Cerebellar nuclear complex (tissue), 1 donor: ENCODE measurements at places on chromosomes 3 and 15.

DNA sequence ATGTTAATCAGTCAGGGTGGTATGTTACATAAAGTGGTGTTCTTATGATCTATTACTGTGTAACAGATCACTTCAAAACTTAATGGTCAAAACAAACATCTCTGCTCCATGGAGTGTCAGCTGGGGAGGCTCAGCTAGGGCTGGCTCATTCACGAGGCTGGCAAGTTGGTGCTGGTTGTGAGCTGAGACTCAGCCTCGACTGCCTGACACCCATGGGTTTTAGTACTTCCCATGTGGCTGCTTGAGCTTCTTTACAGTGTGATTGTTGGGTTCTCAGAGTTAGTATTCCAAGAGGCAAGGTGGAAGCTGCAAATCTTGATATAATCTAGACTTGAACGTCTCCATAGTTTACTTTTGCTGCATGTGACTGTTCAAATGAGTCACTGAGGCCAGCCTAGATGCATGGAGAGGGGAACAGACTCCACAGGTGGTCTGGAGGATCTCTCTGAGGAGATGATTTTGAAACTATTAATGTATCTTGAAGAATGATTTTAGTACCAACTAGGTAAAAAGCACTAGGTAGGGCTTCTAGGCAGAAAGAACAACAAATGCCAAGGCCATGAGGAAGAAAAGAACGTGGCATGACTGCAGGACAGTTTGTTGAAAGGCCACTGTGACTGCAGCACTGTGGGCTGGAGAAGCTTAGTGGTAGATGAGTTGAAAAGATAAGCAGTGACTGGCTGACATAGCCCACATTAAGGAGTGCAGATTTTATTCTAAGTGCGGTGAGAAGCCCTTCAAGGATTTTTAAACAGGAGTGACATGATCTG is 281.1 kb upstream of the PROK2 start:
- DNase-seq, result no peak

GRCh38 chr15:94370936-94371285 is 139.6 kb downstream of the MCTP2 start:
- no peak for DNase-seq

- no peak for DNase-seq
These were observed 94.1 kb upstream of the TP63 start for GRCh38 chr3:189537135-189537534.

DNA sequence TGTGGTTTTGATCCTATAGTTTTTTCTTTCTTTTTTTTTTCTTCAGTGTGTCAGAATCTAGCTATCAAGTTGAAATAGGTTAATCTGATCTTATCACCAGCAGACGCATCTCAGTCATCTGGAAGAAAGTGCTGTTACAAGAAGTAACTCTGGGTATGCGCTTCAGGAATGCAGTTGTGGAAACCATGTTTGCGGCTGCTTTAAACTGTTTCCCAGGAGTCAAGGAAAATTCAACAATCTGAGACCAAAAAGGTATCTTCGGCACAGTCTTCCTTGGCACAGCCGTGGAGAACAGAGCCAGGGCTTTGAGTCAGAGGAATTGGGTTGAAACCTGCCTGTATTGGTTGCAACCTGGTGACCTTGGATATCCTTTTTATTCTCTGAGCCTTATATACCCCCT is 59.9 kb downstream of the CD47 start:
- no peak for DNase-seq

DNA sequence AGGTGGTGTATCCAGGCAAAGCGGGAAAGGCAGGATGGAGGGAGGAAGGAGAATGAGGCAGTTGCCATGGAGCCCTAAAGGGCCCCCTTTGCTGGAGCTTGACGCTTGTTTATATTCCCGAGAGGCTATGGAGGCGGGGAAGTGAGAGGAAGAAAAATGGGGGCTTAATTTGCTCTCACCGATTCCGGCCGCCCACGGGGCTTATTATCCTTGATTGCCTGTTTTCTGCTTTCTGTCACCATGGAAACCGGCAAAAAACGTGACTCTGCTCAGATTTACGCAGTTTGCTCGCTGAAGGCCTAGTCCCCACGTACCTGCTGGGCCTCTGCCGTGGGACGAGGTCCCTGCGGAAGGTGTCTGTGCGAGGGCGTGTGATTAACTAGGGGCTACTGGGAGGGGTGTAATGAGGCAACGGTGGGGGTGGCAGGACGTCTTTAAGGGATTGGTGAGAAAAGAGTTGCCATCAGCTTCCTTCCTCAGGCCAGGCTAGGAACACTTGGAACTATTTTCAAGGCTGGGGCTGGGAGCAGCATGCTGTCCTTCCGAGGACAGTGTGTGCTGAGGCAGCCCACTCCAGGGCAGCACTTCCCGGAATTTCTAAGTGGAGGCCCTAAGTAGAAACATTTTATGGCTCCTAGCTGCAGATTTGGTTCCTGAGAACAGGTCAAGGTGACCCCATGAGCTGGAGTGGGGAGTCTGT is 110.8 kb upstream of the NDN start:
- DNase-seq, result no peak

DNA sequence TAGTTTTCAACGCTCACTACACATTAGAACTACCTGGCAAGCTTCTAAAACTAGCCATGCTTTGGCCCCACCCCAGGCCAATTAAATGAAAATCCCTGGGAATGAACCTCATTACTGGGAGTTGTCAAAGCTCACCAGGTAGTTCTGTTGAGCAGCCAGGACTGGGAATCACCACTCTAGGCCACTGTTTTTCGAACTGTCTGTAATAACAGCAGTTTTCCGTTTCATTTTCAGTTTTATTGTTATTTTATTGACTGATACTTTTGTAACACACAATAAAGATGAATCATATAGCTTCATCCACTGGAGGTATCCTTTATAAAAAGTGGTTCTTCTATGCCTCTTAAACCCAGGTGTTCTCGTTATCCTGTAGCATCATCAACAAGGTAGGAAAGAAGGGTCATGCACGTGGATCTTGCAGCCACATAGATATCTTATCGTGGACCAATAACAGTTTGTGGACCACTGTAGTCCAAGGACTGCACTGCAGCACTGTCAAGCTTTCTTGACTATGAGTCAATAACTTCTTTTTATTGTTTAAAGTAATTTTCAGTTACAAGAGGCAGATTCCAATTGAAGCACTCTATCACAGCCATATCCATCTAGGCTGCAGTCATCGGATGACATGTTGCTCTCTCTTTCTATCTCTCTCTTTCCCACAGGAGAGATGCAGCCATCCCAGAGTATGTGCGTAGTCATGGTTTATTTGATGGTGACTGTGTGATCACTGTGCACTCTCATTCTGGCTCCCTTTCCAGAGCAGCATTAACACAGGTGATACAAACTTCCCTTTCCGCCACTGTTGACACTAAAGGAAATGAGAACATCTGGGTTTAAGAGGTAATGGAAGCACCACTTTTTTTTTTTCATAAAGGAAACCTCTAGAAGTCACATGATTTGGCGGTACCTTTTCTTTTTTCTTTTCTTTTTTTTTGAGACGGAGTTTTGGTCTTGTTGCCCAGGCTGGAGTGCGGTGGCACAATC is 39.0 kb upstream of the BLM start:
- DNase-seq, result no peak

DNA sequence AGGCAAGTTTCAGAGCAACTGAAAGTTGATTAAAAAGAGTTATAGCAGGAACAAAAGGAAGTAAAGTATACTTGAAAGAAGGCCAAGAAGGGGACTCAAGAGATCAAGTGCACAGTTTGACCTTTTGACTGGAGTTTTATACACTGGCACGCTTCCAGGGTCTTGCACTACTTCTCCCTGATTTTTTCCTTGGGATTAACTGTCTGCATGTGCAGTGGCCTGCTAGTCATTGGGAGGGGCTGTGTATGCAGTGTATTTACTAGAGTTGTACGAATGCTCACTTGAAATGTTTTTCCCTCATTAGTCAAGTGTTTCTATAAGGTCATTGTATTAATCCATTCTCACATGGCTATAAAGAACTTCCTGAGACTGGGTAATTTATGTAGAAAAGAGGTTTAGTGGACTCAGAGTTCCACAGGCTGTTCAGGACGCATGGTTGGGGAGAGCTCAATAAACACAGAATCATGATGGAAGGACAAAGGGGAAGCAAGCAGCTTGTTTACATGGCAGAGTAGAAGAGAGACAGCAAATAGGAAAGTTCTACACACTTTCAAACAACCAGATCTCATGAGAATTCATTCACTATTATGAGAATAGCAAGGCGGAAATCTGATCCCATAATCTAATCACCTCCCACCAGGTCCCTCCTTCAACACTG is 571.8 kb downstream of the ZPLD1 start:
- no peak for DNase-seq

GRCh38 chr3:161386991-161387770 is 15.9 kb upstream of the SPTSSB start:
- no peak for DNase-seq

GRCh38 chr3:150461399-150461798 is 53.3 kb downstream of the TSC22D2 start:
- no peak for DNase-seq

GRCh38 chr3:26621906-26622620 is 509 bp upstream of the LRRC3B start:
- no peak for DNase-seq

- DNase-seq, result no peak
These were observed 32.3 kb downstream of the NOX5 start for GRCh38 chr15:69046781-69047180.

DNA sequence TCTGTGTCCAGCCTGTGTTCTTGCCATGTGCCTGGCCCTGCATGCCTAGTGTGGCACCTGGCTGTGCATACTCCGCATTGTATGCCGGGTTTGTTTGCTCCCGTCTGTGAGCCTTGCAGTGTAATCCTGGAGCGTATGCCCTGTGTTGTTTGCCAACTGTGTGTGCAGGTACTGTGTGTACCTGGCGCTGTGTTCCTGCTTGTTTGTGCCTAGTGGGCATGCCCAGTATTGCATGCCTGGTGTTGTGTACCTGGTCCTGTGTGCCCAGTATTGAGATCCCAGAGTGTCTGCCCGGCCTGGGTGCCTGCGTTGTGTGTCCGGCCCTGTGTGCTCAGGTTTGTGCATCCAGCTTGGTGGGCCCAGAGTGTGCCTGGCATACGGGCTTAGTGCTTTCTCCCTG is 54.5 kb upstream of the CHRNA7 start:
- DNase-seq, result no peak

DNA sequence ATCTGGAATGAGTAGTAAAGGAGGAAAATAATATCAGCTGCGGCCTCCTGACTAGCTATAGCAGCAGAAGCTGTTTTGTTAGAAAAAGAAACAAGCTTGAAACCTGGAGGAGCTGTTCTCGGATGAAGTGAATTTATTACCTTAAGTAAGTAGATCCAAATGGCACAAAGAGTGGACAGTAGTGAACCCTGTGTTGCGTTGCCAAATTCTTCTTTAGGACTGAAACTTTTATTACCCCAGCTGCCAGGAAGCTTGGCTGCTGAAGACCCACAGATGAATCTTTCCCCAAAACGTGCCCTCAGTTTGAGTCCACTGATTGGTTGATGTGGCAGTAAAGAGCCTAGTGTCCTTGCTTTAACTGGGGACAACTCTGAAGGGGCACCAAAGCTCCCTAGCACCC is 366.8 kb upstream of the GBE1 start:
- DNase-seq, result no peak

DNA sequence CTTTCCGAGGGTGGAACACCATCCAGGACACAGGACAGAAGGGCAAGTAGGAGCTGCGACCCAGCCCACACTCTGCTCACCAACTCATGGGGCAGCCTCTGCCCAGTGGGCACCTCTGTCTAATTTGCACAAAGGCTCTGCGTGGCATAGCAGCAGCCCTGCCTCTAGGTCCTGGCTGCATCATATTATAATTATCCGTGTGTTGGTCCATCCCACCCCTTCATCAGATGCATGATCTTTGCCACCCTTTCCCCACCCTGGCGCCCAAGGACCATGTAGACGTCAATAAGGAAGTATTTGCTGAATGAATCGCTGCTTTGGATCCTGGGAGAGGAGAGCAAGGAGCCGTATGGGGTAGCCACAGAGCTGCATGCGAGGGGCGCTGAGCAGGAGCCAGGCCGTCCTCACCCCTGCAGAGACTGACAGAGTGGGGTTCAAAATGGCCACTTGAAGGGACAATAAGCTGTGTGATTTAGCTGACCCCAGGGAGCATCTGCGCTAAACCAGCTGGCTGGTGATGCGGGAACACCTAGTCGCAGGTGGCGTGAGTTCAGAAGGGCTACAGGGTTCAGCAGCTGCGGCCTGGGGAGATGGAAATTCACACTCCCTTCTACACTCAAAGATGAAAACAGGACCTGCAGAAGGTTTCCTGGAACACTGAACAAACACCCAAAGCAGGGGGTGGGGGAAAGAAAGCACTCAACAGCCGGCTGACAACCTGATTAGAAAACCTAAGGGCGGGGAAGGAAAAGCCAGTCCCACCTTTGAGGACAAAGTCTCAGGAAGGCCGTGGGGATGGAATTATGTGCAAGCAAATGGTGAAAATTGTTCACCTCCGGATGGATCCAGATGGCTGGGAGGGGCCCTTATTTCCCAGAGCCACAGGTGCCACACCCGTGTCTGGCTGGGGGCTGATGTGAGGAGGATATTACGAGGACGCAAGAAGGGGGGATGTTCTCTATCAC is 6.4 kb downstream of the MGLL start:
- no peak for DNase-seq

- no peak for DNase-seq
These were observed 948.2 kb upstream of the CFAP20DC start for GRCh38 chr3:59998058-59998457.

- DNase-seq, result no peak
These were observed 100.8 kb upstream of the TNFAIP8L3 start for GRCh38 chr15:51195459-51195858.

DNA sequence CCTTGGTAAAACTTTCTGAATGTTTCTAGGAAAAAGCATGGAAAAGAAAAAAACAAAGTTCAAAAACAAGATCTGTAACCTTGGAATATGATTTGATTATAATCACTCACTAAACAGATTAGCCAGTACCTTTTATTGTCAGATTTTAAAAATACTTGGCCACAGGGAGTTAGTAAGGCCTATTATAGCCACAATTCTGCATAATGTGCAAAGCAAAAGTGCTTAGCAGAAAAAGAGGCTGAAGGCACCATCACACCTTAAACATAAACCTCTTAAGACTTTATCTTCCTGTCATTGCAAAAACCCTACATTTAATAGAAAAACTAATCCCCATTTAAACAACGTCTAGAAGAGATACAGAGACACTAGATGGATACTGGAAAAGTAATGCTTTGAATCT is 41.8 kb downstream of the CHSY1 start:
- no peak for DNase-seq

- no peak for DNase-seq
These were observed 44.9 kb downstream of the SUSD5 start for GRCh38 chr3:33173672-33174071.

- no peak for DNase-seq
These were observed 15.6 kb downstream of the ZNF710 start for GRCh38 chr15:90016721-90017120.

DNA sequence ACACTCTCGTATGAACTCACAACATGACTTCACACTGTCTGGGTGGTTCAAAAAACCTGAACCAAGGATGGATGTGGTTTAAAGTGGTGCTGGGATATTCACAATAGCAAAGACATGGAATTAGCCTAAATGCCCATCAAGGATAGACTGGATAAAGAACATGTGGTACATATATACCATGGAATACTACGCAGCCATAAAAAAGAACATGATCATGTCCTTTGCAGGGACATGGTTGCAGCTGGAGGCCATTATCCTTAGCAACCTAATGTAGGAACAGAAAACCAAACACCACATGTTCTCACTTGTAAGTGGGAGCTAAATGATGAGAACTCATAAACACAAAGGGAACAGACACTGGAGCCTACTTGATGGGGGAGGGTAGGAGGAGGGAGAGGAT is 3.3 kb upstream of the PRSS50 start:
- DNase-seq, result no peak
